ENCODE measurements at places on chromosomes 2 and 18. TPM values are rescaled to one million over a fixed set of nuclear protein-coding genes. Genes with fewer than 3 reads are reported as not detected.
A peak's percentile ranks its signal among the peaks of the same experiment; 100 is the strongest.

The GRB14 gene
- 2.5 TPM for total RNA-seq

The RESP18 gene
- not detected for total RNA-seq

- no peak for DNase-seq
These were observed 193.9 kb downstream of the SMAD2 start for GRCh38 chr18:47736376-47737140.

The HTRA2 gene
- total RNA-seq, result 32.5 TPM

The UGT1A8 gene
- total RNA-seq, result not detected

The PCARE gene
- not detected for total RNA-seq

The SCN1A gene
- total RNA-seq, result not detected

The APCDD1 gene
- 38.8 TPM for total RNA-seq

The LYG2 gene
- total RNA-seq, result not detected

- DNase-seq, result peak; percentile 87
These were observed 114.5 kb downstream of the RNF144A start for GRCh38 chr2:7031547-7032245.

DNA sequence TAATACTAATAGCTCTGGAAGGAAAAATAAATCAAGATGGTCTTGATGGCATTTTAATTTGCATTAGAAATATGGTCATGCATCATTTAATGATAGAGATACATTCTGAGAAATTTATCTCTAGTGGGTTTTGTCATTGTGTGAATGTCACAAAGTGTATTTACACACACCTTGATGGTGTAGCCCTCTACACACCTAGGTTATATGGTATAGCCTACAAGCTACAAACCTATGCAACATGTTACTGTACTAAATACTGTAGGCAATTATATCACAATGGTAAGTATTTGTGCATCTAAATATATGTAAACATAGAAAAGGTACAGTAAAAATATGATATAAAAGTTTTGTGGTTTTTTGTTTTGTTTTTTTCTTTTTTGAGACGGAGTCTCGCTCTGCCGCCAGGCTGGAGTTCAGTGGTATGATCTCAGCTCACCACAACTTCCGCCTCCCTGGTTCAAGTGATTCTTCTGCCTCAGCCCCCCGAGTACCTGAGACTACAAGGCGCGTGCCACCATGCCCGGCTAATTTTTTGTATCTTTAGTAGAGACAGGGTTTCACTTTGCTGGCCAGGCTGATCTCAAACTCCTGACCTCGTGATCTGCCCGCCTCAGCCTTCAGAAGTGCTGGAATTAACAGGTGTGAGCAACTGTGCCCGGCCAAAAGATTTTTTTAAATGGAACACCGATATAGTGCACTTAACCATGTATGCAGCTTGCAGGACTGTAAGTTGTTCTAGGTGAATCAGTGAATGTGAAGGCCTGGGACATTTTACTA lies 83.7 kb upstream of the UBXN4 start:
- no peak for DNase-seq

The MAB21L4 gene
- 0.15 TPM for total RNA-seq

The TWIST2 gene
- 38.2 TPM for total RNA-seq

- DNase-seq, result no peak
These were observed 102.4 kb downstream of the COL3A1 start for GRCh38 chr2:189076572-189076971.

GRCh38 chr2:68272246-68272994 lies 20.1 kb upstream of the PPP3R1 start:
- no peak for DNase-seq

The EPB41L3 gene
- 35.4 TPM for total RNA-seq

- DNase-seq, result no peak
These were observed 39.7 kb upstream of the UBE2F start for GRCh38 chr2:237927135-237927534.

- no peak for DNase-seq
These were observed 4.7 kb upstream of the HPCAL1 start for GRCh38 chr2:10297959-10298531.

DNA sequence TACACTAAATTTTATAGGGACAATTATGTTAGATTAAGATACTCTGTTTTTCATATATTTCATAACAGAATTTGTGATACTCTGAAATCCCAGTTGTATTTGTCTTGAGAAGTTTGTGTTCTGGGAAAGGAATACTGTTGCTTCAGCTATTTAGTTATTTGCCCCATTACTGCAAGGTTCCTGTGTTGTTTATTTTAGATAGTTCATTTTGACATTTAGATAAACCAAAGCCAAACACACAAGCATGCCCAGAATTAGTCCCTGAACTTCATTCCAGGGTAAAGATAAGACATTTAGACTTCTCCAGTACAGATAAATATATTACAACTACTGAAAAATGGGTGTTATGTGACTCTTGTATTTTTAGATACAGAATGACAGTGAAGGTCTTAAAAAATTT lies 74.7 kb downstream of the BMPR2 start:
- DNase-seq, result no peak

- DNase-seq, result no peak
These were observed 258.0 kb downstream of the ZEB2 start for GRCh38 chr2:144261966-144262365.

- DNase-seq, result no peak
These were observed 297.4 kb upstream of the GCFC2 start for GRCh38 chr2:76008001-76008702.

The DYSF gene
- total RNA-seq, result 15.7 TPM

The SULT1C2 gene
- 1.2 TPM for total RNA-seq

DNA sequence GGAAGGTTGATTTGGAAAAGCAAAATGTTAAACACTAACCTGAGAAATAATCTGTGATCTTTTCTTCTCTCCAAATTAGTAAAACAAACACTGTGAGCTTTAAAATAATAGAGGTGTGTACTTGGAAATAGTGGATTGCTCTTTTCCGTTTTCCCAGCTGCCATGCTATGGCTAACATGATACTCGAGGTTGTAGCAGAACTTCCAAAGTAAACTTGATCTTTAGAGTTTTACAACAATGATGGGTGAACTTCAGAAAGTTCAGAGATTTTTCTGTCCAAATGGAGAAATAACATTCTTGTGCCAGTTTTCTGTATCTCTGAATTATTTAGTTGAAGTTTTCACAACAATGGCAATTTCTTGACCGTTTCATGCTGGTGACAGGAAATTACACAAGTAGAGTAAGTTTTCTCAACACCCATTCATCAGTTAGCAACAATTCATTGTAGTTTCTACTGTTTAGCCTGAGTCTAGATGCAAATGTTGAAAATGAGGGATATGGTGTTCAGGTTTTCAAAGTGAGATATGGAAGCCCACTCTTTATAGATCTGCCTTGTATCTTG lies 135.3 kb upstream of the CTAGE1 start:
- no peak for DNase-seq

DNA sequence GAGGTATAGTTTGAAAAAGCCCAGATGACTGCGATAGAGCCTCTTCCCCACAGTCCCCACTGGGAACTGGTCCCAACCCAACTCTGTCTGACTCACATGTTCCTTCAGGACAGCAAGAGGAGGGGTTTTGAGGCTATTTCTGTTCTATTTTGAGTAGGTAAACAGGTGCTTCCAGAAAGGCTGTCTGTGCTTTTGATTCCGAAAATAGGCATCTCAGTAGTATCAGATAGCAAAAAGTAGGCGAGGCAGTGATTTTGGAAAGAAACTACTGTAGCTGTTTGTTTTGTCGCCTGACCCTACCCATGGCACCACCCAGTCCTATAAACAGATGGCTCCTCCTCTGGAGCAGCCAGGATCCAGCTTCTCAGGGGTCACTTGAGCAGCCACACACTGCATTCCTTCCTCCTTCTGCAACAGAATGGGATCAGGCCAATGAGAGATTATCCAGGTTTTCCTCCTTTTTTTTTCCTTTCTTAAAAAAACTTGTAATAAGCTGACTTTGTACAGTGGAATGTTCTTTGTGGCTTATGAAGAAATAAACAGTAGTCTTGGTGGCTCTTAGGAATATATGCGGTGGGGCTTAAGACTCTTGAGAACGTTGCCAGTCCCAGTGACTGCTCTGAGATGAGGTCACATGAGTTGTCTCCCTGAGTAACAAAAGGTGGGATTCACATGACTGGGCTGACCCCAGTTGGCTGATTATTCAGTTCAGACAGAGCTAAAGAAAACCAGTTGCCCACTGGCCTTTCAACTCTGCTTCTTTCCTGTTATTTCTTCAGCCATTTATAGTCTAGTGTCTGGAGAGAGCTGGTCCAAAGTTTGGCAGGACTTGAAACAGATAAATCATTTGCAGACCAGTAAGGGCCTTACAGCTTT lies 98.6 kb downstream of the KCNS3 start:
- no peak for DNase-seq

GRCh38 chr2:155099784-155100183 lies 401.3 kb downstream of the KCNJ3 start:
- DNase-seq, result no peak

DNA sequence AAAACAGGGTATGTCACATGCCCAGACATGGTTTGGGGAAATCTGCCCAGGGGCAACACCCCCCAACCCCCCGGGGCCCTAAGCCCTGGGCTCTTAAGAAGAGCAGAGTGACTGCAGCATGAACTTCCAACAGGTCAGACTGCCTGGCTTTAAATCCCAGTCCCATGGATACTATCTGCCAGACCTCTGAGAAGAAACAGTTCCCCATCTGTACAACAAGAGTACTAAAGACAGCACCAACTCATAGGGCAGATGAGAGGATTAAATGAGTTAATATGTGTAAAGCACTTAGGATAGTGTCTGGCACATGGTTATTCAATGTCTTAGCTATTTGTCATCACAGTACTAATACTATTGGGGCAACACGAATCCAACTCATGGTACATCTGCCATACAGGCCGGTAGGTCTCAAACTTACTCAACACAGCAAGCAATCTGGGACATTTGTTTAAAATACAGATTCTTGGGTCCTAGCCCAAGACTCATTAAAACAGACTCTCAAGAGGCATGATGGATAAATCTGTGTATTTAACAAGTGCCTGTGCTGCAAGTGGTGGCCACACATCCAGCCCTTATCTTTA lies 23.4 kb downstream of the CDH2 start:
- DNase-seq, result no peak

- DNase-seq, result no peak
These were observed 1923.6 kb upstream of the PIK3C3 start for GRCh38 chr18:40031435-40031834.

DNA sequence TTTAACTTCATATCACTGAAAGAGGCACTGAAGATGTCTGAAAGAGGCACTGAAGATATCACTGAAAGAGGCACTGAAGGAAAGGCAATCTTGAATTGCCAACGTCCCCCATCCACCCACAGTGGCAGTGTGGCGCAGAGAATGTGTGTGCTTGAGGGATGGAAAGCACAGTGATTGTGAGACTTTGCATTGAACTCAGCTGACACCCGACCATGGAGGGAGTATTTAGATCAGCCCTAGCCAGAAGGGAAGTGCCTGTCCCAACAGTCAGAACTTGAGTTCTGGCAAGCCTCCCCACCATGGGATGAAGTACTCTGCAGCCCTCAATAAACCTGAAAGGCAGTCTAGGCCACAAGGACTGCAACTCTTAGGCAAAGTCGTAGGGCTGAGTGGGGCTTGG lies 33.8 kb downstream of the MAP4K3 start:
- DNase-seq, result no peak

The SERPINB11 gene
- not detected for total RNA-seq

The ASTL gene
- total RNA-seq, result not detected

DNA sequence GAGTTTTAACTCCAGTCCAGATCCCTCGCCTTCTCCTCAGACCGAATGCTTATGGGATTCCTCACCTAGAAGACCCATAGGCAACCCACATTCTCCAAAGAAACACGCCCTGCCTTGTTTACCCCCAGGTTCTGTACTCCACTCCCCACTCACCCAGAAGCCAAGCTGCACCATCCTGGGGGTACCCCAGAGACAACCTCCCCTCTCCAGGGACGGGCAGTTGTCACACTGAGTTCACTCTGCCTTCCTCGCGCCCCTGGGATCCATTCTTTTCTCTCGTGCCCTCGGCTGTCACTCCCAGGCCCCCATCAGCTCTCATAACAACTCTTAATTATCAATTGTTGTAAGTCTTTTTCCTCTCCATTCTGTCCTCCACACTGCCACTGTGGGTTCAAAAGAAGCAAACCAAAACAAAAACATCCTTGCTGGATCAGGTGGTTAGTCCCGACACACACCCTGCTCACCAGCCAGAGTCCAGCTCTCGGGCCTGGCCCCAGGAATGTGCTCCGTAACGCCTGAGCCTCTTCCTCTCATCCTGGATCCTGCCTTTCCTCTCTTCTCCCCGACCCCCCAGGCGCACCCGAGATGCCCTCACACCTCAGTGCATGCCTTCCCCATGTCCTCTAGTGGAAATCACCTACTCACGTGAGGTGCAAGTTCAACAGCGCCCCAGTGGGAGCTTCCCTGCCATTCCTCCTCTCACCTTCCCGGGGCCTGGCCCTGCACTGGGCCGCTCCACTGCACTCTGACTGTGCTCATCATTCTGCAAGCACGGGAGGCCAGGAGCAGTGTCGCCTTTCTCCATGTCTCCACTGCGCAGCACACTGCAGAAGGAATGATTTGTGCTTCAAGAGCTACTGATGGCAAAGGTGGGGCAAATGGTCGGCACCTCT lies 20.7 kb downstream of the COX7A2L start:
- DNase-seq, result no peak

DNA sequence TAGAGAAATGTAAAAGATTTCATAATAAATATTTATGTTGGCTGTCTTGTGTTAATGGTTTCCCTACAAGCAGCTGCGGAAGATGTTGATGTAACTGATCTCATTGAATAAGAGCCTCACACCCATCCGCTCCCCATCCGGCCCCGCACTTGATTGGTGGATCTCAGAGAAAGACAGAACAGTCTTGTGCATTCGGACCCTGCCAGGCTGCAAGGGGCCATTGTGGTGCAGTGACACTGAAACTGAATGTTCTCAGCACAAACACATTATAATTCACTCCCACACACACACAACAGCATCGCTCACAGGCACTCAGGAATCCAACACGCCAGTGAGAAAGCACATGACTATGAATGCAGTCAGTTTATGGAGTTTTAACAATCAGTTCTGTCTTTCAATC lies 47.8 kb downstream of the PRELID3A start:
- DNase-seq, result no peak

All from breast epithelium (tissue), 4 donors.